ENCODE measurements at places on chromosomes 1 and 21. TPM values are rescaled to one million over a fixed set of nuclear protein-coding genes. Genes with fewer than 3 reads are reported as not detected.

HRNR gene
- not detected for total RNA-seq

- DNase-seq = peak; percentile 61
These were observed 239.0 kb downstream of the RGS7 start for GRCh38 chr1:241118049-241118448.

DNA sequence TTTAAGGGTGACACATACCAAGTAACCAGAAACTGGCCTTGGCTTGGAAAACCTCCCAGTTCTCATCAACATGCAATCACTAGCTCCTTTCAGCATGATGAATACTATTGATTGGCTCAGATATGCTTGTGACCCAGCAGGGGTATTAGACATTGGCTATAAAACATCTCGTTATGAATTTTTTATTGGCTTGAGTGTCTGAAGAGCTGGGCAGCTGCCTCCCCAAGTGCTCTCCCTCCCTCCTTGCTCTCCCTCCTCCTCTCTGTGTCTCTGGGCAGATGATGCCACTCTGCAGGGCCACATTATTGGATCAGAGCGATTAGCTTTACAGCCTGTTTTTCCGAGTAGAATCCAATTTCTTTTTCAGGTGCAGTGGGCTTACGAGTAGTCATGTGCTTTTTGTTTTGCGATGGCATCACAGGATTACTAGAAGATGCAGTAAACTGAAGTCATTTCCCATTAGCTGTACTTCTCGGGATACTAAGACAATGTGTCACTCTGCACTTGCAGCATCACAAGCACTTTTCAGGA, 79.3 kb upstream of the ATF3 start:
- DNase-seq = peak; percentile 74

ECE1 gene
- total RNA-seq = 88.5 TPM

- no peak for DNase-seq
These were observed 759 bp downstream of the SMYD3 start for GRCh38 chr1:246506367-246506673.

DNA sequence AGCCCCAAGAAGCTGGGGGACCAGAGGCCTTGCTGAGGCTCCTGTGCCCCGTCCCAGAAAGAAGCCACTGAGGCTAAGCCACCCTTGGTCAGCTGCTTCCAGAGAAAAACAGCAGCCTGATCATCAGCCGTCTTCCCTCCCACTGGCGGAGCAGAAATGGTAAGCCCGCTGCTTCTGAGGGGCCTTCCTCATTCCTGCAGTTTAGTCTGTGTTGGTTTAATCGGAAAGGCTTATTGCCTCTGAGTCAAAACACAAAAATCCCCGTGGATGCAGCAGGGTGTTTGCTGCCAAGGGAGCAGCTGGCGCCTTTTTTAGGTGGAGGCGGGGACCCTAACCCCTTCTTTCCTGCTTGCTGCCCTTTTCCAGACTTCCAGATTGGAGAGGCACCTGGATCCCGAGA, 33.9 kb downstream of the SPSB1 start:
- DNase-seq = no peak

- DNase-seq = peak; percentile 55
These were observed 7.6 kb upstream of the PLEKHO1 start for GRCh38 chr1:150142083-150142482.

DNA sequence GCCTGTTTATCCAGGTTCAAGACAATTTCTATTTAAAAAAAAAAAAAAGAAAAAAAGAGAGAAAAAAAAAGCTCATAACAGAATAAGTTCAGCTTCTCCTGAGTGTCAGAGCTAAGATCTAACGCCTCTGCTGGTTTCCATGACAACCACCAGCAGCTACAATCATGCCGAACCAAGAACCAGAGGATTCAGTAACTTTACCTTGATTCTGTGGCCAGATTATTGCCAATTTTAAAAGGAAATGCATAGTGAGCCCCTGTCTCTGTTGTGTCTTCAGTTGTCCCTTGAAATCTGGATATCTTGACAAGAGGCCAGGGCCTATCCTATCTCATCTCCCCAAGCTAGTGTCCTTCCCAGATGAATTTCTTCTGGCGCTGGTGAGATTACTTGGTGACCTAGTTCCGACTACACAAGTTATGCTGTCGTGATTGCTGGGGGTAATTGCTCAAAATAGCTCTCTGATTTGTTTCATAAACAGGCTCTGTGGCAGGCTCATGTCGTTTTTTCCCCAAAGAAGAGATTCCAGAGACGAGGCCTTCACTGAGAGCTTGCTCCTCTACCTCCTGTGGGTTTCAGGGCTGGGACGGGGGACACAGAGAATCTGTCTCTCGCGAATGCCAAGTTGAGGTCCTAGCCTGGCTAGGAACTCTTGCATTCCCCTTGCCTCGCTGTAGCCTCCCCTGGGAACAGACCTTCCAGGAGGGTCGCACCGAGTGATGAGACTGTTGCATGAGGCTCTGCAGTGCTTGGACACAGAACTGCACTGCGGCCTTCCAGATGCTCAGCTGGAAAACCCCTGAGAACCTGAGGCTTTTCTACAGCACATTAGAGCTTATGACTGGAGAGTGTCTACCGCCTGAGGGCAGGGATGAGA, 32.4 kb upstream of the SCCPDH start:
- DNase-seq = peak; percentile 9

GRCh38 chr1:190759807-190760206, 282.1 kb upstream of the BRINP3 start:
- no peak for DNase-seq

S100A1 gene
- not detected for total RNA-seq

DNA sequence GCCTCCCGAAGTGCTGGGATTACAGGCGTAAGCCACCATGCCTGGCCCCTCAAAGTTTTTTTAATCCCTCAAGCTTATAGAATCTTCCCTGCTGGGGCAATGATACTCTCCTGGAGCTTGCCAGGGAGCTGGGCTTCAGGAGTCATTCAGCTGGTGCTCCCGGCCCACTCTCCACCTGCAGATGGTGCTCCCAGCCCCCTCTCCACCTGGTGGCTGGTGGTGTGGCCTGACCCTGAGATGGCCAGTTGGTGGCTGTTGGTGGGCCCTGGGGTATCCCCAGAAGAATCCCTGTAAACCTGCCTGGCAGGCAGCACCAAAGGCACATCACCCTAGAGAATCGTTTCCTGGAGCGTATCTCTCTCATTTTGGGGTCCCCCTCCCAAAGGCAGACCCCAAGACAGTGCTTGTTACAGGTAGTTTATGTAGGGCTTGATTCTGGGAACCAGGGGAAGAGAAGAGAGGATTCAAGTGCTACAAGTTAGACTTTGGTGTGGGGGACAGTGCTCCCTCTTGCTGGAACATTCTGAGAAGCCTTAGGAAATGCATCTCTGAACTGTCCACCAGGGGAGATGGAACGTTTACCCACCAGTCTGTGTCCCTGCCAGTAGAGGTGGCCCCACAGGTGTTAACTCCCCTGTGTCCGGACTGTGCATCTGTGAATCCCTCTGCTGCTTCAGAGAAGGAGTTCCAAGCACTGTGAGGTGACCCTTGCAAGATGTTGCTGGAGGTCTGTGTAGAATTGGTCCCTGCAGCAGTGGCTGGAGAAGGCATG, 29.1 kb upstream of the ACTL8 start:
- DNase-seq = no peak

- no peak for DNase-seq
These were observed 54.1 kb downstream of the PALMD start for GRCh38 chr1:99700020-99700419.

- no peak for DNase-seq
These were observed 241.2 kb downstream of the PTBP2 start for GRCh38 chr1:96962751-96963211.

DNA sequence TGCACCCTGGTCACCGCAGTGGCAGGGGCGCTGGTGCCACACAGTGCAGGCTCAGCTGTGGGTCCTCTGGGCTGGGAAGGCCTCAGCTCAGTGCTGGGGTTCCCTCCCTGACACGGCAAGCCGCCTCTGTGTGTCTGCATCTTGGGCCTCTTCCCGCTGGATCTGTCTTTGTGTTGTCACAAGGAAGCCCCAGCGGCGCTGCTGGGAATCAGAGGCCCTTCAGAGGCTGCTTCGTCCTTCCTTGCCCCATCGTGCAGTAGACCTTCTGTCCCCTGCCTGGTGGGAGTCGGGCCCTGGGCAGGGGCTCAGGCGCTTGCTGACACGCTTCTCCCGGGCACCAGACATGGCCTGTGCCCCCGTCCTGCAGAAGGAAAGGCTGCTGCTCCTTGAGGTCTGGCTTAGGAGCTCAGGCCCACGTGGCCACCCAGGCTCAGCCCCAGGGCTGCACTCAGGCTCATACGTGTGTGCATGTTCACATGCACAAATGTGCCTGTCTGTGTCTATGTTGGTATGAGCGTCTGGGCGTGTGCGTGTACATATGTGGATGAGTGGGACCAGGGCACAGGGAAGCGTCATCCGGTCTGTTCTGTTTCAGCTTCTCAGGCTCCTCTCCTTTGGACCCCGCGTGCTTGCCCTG, 24.3 kb upstream of the DIP2A start:
- DNase-seq = no peak

BMP8B gene
- total RNA-seq = 0.15 TPM

DNA sequence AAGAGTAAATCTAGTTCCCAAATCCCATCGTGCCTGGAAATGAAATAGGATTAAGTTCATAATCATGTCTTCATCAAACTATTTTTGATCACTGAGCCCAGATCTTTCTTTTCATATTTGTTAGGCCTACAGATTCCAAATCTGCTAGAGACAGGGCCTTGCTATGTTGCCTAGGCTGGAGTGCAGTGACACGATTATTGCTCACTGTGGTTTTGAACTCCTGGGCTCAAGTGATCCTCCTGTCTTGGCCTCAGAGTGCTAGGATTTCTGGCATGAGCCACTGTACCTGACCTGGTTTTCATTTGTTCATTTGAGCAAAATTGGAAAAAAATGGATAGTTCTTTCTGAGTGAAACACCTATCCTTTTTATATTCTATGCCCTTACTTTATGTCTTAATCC, 28.0 kb upstream of the DIPK1A start:
- DNase-seq = peak; percentile 33

DNA sequence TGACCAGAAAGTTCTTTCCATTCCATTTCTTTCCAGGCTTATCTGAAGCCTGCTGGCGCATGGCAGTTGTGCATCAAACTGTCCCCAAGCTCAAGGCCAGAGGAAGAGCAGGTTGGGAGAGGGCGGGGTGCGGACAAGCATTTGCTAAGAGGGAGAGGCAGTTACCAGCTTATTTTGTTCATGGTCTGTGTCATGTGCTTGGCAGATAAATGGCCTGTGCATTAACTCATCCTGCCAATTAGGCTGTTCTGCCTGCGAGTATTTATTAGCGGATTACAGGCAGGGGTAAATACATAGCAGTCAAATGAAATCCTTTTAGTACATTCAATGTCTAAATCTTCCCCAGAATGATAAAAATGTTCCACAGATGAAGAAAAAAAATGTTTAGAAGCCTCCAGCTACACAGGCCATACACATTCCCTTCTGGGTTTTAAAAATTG, 48.9 kb upstream of the B3GALNT2 start:
- no peak for DNase-seq

AMPD2 gene
- total RNA-seq = 86.0 TPM

- peak; percentile 43 for DNase-seq
These were observed 352 bp downstream of the KCNK1 start for GRCh38 chr1:233614173-233614742.

OR6K3 gene
- total RNA-seq = not detected

DNA sequence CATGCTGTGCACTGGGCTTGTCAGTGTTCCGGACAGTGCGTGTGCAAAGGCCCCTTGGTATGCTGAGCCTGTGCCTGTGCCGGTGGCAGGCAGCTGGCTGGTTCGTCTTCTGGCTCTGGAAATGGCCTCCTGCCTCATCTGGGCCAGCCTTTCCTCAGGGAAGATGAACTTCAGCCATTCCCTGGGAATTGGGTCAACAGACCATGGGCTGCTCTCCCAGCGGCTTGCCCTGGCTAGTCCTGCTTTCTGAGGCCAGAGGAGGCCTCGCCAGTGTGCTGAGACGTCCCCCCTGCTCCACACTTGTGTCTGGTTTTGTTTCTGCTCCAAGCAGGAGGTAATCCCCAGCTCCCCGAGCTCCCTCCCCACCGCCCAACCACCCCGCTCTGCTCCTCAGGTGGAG, 32.6 kb upstream of the RD3 start:
- DNase-seq = no peak

GRCh38 chr1:157146244-157146643, 8.0 kb upstream of the ETV3 start:
- no peak for DNase-seq

- DNase-seq = no peak
These were observed 6.4 kb downstream of the IL12RB2 start for GRCh38 chr1:67313934-67314671.

GRCh38 chr21:27248814-27249213, 281.9 kb upstream of the ADAMTS5 start:
- DNase-seq = peak; percentile 65

- no peak for DNase-seq
These were observed 452.7 kb downstream of the NUF2 start for GRCh38 chr1:163774401-163774945.

LRRC53 gene
- total RNA-seq = not detected

DNA sequence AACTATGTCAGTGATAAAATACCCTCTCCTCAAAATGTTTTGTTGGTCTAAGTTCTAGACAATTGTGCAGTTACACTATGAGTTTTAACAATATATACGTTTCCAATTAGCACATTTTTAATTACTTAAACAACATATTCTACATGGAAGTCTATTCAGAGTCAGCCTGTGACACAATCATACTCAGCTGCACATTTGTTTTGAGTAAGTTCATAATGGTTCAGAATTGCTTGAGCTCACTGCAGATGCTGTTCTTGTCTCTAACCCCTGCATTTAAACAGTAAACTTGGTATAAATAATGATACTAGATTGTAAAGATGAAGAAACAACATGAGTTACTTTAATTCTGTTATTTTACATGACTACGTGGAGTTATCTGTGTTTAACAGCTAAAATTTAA, 30.6 kb downstream of the CDKN2C start:
- no peak for DNase-seq

GRCh38 chr1:119204197-119204960, 63.9 kb upstream of the WARS2 start:
- no peak for DNase-seq

DNA sequence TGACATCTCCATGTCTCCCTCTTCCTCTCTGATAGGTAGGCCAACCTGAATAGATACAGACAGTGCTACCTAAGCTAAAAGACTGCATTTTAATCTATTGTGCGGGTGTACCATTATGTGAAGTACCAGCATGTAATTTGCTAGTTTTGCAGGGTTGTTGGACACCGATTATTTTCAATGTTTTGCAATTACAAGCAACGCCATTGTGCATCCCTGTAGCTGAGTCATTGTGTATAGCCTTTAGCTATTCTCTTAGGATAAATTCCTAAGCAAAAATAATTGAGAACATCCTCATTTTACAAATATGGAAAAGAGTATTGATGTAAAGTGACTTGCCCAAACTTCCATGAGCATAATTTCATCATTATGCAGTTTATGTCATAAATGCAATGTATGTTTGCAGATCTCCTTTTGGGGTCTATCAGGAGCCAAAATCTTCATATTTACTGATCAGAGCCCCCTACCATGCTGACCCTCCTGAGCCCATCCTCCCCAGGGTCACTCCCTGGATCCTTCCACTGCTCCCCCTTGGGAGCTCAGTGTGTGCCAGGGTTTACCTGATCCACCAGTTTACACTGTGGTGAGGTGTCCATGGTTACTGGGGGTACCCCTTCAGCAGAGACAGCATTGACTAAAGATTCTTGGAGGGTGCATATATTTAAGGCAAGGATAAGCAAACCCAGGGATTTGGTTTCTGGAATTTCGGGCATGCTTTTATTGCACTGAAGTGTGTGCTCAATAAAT, 80.6 kb downstream of the CCDC185 start:
- no peak for DNase-seq

PGLYRP3 gene
- not detected for total RNA-seq

SLAMF8 gene
- total RNA-seq = 0.05 TPM

APCS gene
- not detected for total RNA-seq

- no peak for DNase-seq
These were observed 10.5 kb upstream of the TMEM61 start for GRCh38 chr1:54969879-54970278.
